ENCODE measurements at places on chromosomes 5 and 9.

DNA sequence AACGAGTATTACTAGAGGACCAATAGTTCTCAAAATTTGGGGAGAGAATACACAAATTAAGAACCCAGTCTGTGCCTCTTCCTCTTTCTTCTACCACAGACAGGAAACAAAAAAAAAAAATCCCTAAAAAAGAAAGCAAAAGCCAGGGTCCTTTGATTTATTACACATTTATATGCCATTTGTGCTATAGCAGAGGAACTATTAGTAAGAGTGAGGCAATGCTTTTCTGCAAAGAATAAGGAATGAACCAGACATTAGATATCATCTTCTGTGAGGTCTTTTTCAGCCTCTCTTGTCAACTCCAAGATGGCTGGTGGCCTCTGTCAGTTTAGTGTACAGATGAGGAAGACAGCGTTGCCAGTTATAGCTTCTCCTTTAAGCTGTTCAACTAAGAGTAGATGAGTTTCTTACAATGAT lies 127.6 kb downstream of the RFX3 start:
- DNase-seq, result peak; percentile 11

- no peak for DNase-seq
Observed at GRCh38 chr5:17989567-17990563, 355.6 kb downstream of the TAF11L14 start.

- no peak for DNase-seq
Observed at GRCh38 chr5:147461915-147462314, 48.0 kb downstream of the DPYSL3 start.

- no peak for DNase-seq
Observed at GRCh38 chr5:83551821-83552220, 80.3 kb downstream of the VCAN start.

DNA sequence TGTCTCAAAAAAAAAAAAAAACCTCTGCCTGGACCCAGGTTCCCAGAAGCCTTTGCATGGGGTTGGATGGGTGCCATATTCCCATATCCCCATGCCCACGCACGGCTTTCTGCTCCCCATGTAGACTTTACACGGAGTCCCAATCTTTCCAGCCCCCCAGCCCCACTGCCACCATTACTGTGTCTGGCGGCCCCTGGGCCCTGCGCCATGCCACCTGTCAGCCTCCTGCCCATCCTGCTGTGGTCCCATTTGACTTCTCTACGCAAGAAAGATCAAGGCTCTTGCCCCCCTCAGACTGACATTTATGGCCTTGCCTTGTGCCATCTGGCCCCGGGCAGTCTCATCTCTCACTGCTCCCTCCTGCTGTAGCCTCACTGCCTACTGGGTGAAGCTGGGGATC lies 6.5 kb upstream of the AK1 start:
- DNase-seq, result no peak

GRCh38 chr9:107638521-107639310 lies 149.1 kb upstream of the KLF4 start:
- no peak for DNase-seq

Data from midbrain (tissue), 1 donor.